ENCODE measurements at places on chromosomes 3 and 15. TPM values are rescaled to one million over a fixed set of nuclear protein-coding genes. Genes with fewer than 3 reads are reported as not detected.

DNA sequence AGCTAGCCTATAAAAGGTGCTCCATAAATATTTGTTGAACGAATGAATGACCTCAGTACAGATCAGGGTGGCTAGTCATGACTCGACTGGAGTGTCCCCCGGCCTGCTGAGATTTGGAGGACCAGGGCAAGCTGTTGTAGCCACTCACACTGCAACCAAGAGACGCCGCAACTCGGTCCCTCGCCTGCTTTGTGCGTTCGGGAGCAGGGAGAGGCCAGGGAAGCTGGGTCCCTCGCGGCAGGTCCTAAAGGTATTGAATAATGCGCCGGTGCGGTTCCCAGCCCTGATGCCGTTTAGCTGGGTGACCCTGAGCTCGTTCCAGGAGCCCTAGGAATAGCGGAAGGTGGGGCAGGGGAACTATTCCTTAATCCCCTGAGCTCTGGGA is 1.8 kb downstream of the IGDCC4 start:
- peak overlapping the region; percentile 70 for H3K27ac ChIP-seq
- H3K4me1 ChIP-seq, result peaks cover 39% of the 10 kb centered on the region
- peak overlapping the region; percentile 84 for H3K4me3 ChIP-seq
- no peaks in the 10 kb centered on the region for H3K36me3 ChIP-seq
- no peak for DNase-seq

DNA sequence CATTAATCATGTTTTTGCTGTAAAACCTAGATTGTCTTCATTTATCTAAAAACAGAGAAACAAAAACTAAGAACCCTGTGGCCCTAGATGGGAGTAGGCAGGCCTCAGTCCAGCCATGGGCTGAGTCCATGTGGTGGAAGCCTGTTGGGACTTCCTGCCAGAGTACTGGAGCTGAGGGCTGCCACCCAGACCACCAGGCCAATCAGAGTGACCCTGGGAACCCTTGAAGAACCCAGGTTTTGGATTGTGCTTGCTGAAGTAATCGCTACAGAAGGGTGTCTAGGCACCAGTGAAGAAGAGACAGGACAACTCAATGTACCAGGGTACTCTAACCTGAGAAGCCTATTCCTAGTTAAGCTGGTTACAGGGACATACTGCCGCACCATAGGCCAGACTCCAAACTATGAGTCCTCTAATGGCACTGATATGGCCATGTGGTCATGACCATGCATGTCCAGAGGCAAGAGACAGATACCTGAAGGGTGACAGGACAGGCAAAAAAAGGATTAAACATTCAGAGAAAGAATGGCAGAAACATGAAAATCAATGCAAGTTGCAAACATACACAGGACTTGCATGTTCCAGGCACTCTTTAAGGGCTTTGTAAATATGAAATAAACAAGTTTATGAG is 12.9 kb downstream of the CSRNP1 start:
- H3K4me3 ChIP-seq, result peak overlapping the region; percentile 37
- no peak for DNase-seq
- H3K36me3 ChIP-seq, result peaks cover 19% of the 10 kb centered on the region
- H3K27me3 ChIP-seq, result no peaks in the 10 kb centered on the region
- H3K27ac ChIP-seq, result peak overlapping the region; percentile 91

DNA sequence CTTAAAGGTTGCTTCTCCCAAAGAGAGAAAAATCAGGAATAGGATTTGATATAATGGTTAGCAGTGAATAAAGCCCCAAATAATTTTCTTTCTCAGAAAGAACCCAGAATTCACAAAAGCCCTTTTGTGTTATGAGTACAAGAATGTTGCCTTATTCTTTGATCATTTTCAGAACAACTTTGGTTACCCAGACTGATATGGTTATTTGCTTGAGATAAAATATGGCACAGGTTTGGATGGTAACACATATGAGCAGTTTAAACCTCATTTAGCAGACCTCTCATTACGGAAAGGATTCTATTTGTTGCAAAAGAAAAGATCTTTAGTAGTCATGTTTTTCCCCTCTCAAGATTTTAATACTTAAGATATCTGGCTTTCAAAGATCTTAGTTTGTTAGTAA is 104.8 kb upstream of the MEX3B start:
- peaks cover 4% of the 10 kb centered on the region for H3K4me1 ChIP-seq
- no peaks in the 10 kb centered on the region for H3K27me3 ChIP-seq
- H3K36me3 ChIP-seq, result peaks cover 36% of the 10 kb centered on the region
- no peak overlapping the region for H3K27ac ChIP-seq
- DNase-seq, result no peak

- H3K4me3 ChIP-seq, result no peak overlapping the region
- peak overlapping the region; percentile 6 for H3K27ac ChIP-seq
- no peaks in the 10 kb centered on the region for H3K36me3 ChIP-seq
- no peaks in the 10 kb centered on the region for H3K27me3 ChIP-seq
- DNase-seq, result no peak
These were observed 8.0 kb downstream of the FYCO1 start for GRCh38 chr3:45987368-45988291.

DNA sequence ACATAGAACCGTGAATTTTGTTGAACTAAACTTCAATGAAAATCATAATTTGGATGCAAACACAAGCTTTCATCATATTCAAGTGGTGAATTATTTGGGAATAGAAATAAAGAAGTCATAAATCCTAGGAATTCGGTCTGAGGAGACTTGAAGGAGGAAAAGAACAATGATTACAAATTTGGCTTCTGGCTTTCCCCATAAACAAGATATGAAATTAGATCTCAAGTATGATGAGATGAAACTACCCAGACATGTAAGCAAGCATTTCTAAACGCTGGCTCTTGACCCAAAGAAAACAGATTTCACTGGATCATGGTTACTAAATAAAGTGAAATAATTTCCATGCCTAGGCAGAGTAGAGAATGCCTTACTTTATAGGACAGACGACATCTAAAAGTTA is 146.9 kb upstream of the LRTM1 start:
- H3K4me3 ChIP-seq, result no peak overlapping the region
- H3K27ac ChIP-seq, result no peak overlapping the region
- DNase-seq, result no peak
- H3K4me1 ChIP-seq, result peaks cover 10% of the 10 kb centered on the region

DNA sequence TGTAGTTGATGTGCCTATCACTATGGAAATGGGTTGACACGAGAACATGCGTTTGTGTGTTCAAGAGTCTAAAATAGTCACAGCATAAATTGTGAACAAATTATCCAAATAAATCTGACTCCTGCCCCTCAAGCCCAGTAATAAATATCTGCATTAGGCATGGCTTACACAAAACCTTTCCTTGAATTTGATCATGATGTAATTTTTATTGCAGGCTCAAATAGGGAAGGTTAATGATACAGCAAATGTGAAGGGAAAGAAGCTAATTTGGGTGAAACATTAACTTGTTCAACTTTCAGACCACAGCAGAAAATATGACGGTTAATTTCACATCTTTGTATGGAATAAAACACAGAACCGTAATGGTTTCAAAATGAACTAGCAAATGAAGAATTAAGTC is 74.6 kb downstream of the WNT5A start:
- DNase-seq, result no peak
- H3K27me3 ChIP-seq, result no peaks in the 10 kb centered on the region
- no peaks in the 10 kb centered on the region for H3K36me3 ChIP-seq
- peaks cover 19% of the 10 kb centered on the region for H3K4me1 ChIP-seq
- H3K27ac ChIP-seq, result no peak overlapping the region

GRCh38 chr3:130395331-130395730 is 49.9 kb downstream of the COL6A5 start:
- DNase-seq, result no peak
- H3K27ac ChIP-seq, result no peak overlapping the region
- H3K4me3 ChIP-seq, result no peak overlapping the region
- H3K36me3 ChIP-seq, result no peaks in the 10 kb centered on the region
- no peaks in the 10 kb centered on the region for H3K4me1 ChIP-seq

GRCh38 chr3:31248563-31248992 is 284.1 kb upstream of the STT3B start:
- DNase-seq, result no peak
- H3K36me3 ChIP-seq, result no peaks in the 10 kb centered on the region
- peaks cover 25% of the 10 kb centered on the region for H3K4me1 ChIP-seq
- no peak overlapping the region for H3K4me3 ChIP-seq
- no peaks in the 10 kb centered on the region for H3K27me3 ChIP-seq

DNA sequence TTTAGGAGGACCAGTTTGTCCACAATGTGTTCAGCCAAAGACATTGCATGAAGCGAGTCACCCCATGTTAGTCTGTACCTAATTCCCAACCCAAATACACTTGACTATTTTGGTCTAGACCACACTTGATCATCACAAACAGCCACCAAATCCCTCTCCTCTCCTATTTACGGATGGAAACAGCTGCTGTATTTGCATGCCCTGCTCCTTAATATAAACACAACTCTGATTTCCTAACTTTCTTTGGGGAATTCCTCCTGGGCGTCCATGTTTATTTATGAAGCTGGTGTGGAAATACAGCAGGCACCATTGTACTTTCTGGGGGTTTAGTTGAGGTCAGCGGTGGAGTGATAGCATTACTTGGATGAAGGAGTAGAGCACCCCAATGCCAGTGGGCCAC is 235.2 kb downstream of the TLE3 start:
- H3K27me3 ChIP-seq, result no peaks in the 10 kb centered on the region
- no peak for DNase-seq
- H3K4me1 ChIP-seq, result peaks cover 29% of the 10 kb centered on the region
- no peak overlapping the region for H3K4me3 ChIP-seq
- no peaks in the 10 kb centered on the region for H3K36me3 ChIP-seq

DNA sequence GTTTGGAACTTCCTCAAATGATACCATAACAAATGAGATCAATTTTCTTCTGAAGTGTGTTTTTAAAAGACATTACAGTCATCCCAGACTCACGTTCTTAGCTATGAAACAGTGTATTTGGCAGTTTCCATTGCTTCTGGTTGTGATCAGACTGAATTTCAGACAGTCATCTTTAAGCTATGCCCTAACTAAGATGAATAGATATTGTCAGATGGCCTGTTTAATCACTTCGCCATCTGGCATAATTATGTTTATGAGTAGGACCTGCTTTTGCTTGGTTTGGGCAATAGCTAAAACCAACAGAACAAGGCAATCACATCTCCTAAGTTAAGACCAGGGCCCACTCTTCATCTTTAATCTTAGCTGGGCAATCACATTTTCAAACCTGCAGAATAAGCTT is 313.1 kb downstream of the SV2B start:
- H3K4me3 ChIP-seq, result no peak overlapping the region
- no peaks in the 10 kb centered on the region for H3K36me3 ChIP-seq
- H3K4me1 ChIP-seq, result peaks cover 14% of the 10 kb centered on the region
- H3K27me3 ChIP-seq, result peaks cover 2% of the 10 kb centered on the region

DNA sequence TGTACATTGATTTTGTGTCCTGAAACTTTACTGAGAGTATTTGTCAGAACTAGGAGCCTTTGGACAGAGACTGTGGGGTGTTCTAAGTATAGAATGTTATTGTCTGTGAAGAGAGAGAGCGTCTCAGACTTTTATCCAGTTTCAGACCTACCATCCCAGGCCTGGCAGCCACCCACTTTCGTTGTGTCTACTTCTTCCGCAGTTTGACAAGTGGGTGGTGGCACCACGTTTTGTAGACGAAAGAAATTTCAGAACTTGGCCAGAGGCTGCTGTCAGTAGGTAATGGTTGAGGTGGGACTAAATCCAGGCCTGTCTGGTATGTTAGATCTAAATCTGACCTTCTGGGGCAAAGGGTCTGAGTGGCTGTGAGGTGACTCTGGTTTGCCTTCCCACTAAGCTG is 13.4 kb upstream of the TRAK1 start:
- H3K4me1 ChIP-seq, result peaks cover 27% of the 10 kb centered on the region
- peak overlapping the region; percentile 35 for H3K27ac ChIP-seq
- H3K36me3 ChIP-seq, result peaks cover 15% of the 10 kb centered on the region
- no peaks in the 10 kb centered on the region for H3K27me3 ChIP-seq
- no peak overlapping the region for H3K4me3 ChIP-seq

DNA sequence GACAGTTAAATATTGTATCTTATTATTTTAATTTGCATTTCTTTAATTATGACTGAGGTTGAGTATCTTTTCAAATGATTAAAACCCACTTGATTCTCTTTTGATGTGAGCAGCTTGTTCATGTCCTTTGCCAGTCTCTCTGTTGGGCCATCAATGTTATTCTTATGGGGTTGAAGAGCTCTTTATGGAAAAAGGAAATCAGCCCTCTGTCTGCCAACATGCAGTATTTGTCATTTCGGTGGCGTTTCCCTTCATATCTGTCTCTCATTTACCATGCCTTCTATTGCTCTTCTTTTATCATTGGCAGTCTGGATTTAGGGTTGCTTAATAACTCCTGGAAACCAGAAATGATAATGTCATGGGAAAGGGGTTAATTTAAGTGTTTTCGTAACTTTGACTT is 340.7 kb upstream of the DNAJC19 start:
- DNase-seq, result no peak
- no peaks in the 10 kb centered on the region for H3K36me3 ChIP-seq
- H3K4me3 ChIP-seq, result no peak overlapping the region
- H3K27me3 ChIP-seq, result peaks cover 24% of the 10 kb centered on the region
- no peak overlapping the region for H3K27ac ChIP-seq

GRCh38 chr15:71080166-71080565 is 35.1 kb upstream of the THSD4 start:
- H3K4me1 ChIP-seq, result peaks cover 13% of the 10 kb centered on the region
- no peak overlapping the region for H3K27ac ChIP-seq
- no peaks in the 10 kb centered on the region for H3K36me3 ChIP-seq

The CHRNA7 gene
- total RNA-seq, result 3.0 TPM

The CNTN3 gene
- 1.5 TPM for total RNA-seq

The POLQ gene
- 6.2 TPM for total RNA-seq

The CLDN16 gene
- total RNA-seq, result 0.11 TPM

The ADAMTS17 gene
- total RNA-seq, result 42.1 TPM

The CYP11A1 gene
- 5.2 TPM for total RNA-seq

The SERINC4 gene
- 0.09 TPM for total RNA-seq

The C3orf85 gene
- not detected for total RNA-seq
